ENCODE measurements at places on chromosomes 12 and 14. TPM values are rescaled to one million over a fixed set of nuclear protein-coding genes. Genes with fewer than 3 reads are reported as not detected.

Gene CD4
- total RNA-seq = 7.5 TPM

Gene B3GNT4
- 0.30 TPM for total RNA-seq

Gene SRRM4
- not detected for total RNA-seq

Gene PAH
- total RNA-seq = 1.5 TPM

Gene MANSC1
- total RNA-seq = 10.8 TPM

Gene HOXC10
- 3.3 TPM for total RNA-seq

Gene KRT7
- 8.5 TPM for total RNA-seq

Gene RFX4
- not detected for total RNA-seq

Gene KRT72
- not detected for total RNA-seq

Gene TMEM63C
- total RNA-seq = not detected

Gene FGF6
- total RNA-seq = not detected

Gene ZNF839
- 19.9 TPM for total RNA-seq

Gene POU6F1
- total RNA-seq = 14.4 TPM

Gene CLBA1
- total RNA-seq = 11.7 TPM

Gene CDCA3
- 0.21 TPM for total RNA-seq

Gene PGF
- 13.2 TPM for total RNA-seq

Gene NGB
- not detected for total RNA-seq

Gene TRAF3
- total RNA-seq = 9.0 TPM

Gene ACOT6
- 0.39 TPM for total RNA-seq

Gene TPPP2
- not detected for total RNA-seq

Gene CLEC9A
- total RNA-seq = not detected

Gene PTPRO
- total RNA-seq = 1.3 TPM

Gene KERA
- total RNA-seq = not detected

Gene VPS29
- total RNA-seq = 142 TPM

Gene MTRFR
- total RNA-seq = 10.0 TPM

Gene NINJ2
- 8.6 TPM for total RNA-seq

Gene MIPOL1
- total RNA-seq = 16.7 TPM

Gene SERPINA1
- total RNA-seq = 6.0 TPM

Gene CMKLR1
- 15.3 TPM for total RNA-seq

Gene SALL2
- 8.6 TPM for total RNA-seq

Gene KRT77
- total RNA-seq = not detected

Gene CCDC184
- total RNA-seq = 2.6 TPM

Gene SELPLG
- 4.5 TPM for total RNA-seq

Gene TAS2R7
- 1.5 TPM for total RNA-seq

Gene IL26
- total RNA-seq = not detected

Gene GIT2
- 48.6 TPM for total RNA-seq

Gene RFLNA
- total RNA-seq = 18.1 TPM

Gene CLEC6A
- total RNA-seq = not detected

Gene GPR135
- total RNA-seq = 11.7 TPM

Gene RDH12
- not detected for total RNA-seq

Gene CARMIL3
- 0.60 TPM for total RNA-seq

Gene EML5
- 0.59 TPM for total RNA-seq

Gene AKT1
- 130 TPM for total RNA-seq

Gene MYO1H
- not detected for total RNA-seq

Gene TSPAN11
- total RNA-seq = 30.6 TPM

Gene ADCY6
- total RNA-seq = 57.0 TPM

Gene PDZRN4
- total RNA-seq = 197 TPM

Gene IQSEC3
- total RNA-seq = 0.84 TPM
